Effector memory CD8-positive, alpha-beta T cell (primary cell): ENCODE measurements at places on chromosomes 2 and 18.

DNA sequence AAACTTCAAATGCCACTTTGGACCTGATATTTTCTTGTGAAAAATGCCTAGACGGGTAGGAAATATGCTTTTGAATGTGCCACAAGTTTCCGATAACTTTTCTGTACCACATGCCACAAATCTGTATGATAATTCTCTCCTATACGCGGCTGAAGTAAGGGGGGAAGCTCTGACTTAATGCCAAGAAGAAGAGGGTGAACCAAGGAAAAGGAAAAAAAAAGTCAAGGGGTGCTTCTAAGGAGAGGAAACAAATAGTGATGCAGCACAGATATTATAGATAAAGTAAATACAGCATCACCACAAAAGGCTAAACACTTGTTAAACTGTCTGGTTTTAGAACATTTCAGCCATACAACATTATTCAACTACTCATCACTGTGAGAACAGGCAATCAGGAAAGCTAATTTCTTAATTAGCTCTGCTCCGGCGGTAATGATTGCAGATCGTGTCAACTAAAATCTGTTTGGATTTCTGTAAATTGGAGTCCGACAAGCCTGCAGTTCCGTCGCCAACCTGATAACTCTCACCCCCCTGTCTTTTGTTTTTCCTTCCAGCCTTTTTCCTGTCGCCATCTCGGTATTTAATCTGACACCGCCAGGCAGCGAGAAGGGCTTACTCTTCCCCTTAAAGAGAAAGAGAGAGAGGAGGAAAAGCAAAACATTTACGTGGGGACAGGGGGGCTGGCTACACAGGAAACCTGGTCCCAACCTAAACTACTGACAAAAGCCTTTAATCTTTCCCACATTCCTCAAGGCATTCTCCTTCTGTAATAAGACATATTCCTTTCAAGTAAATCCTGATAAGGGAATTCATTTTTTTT is 67.5 kb downstream of the ZEB2 start:
- no peak for DNase-seq

DNA sequence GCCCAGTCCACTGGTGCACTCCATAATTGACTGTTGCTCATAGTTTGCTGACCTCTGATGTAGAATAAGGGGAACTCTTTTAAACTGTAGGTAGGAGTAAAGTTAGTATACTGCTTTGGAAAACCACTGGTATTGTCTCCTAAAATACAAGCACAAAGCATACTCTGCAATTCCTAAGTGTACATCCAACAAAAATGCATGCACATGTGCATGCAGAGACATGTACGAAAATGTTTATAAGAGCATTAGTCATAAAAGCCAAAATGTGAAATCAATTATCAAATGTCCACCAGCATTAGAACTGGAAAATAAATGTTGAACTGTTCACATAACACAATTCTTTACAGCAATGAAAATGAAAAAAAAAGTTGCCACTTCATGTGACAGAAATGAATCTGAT is 39.8 kb upstream of the DDX18 start:
- DNase-seq = no peak

DNA sequence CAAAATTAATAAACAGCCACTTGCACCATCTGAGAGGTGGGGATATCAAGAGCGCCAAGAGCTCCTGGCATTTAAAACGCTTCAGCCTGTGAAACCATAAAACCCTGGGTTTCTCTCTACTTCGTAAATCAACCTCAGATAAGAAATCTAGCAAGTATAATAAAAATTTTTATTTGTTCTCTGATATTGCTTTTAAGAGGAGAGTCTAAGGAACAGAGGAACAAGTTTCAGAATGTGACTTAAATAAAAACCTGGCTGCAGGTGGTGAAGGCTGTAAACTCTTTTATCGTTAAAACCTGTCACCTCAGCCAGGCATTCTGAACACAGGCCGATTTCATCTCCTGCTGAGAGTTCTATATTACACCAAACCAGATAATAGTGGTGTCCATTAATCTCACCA is 9.9 kb downstream of the DYTN start:
- no peak for DNase-seq

DNA sequence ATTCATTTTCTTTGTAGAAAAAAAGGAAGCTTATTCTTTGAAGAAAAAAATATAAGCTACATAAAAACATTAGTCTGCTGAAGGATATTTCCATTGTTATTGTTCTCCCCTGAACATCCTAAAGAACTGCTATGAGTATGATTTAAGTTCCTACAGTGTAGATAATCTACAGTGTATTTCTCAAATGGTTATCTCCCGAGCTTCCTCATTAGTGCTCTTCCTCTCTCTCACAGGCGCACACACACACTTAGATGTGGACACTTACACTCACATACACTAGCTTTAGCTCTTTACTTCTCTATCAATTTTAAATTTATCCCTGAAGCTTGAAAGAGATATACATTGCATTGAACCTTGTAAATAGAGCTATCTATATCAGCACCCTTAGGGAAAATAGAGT is 681.0 kb downstream of the KCNJ3 start:
- no peak for DNase-seq

- no peak for DNase-seq
These were observed 213.0 kb downstream of the SP3 start for GRCh38 chr2:173752152-173752551.

DNA sequence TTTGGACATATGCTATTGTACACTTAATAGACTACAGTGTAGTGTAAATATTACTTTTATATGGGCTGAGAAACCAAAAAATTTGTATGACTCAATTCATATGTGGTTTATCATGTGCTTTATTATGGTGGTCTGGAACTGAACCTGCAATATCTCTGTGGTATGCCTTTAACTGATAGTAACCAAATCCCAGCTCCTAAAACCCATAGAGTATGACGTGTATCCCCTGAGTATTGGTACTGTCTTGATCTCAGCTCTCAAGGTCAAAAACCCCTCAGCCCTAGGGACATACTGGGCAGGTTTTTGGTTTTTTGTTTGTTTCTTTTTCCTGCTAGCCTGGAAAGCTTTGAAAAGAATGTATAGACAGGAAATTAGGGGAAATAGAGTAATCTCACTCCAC is 42.2 kb upstream of the ARHGAP15 start:
- DNase-seq = no peak
